Stimulated activated memory B cell treated with anti-CD40 and anti-IgM and Interleukin-4, amounts not matched to agents 10 μg/mL and 1 μg/mL and 100 μg/mL, for 72 hours (primary cell): ENCODE measurements at places on chromosomes 1 and 21.

- no peak for ATAC-seq
Observed at GRCh38 chr1:8938232-8938999, 7.3 kb upstream of the CA6 start.

GRCh38 chr1:190205713-190206112 is 272.0 kb downstream of the BRINP3 start:
- ATAC-seq = no peak

DNA sequence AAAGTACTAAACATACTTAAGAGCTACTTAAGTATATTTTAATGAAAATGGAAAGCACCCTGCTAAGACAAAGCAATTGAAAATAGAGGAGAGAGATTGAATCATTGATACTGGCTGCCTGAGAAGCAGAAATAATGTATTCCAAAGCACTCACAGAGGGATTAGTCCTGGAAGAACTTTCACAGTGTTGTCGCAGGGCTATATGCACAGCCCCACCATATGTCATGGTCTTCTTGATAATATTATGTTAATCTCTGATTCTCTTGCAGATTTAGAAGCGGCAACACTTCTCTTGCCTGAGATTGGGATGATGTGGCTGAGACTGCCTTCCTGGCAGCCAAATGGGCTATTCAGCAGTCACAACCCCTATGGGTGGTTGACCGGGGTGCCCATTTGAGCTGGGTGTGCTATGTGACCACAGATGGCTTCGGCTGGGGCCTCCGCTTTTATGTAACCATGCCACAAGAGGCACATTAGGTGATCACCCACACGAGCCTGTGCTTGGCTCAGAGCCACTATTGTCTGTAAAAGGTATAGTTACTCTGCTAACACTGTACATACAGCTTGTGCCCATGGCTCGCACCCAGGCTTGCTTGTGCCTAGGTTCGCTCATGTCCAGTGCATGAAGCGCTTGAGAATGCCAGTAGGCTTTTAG is 152.2 kb upstream of the SGIP1 start:
- no peak for ATAC-seq

- no peak for ATAC-seq
Observed at GRCh38 chr1:3544040-3544977, 67.0 kb downstream of the MEGF6 start.

GRCh38 chr1:231695439-231696255 is 69.1 kb downstream of the DISC1 start:
- ATAC-seq = no peak

DNA sequence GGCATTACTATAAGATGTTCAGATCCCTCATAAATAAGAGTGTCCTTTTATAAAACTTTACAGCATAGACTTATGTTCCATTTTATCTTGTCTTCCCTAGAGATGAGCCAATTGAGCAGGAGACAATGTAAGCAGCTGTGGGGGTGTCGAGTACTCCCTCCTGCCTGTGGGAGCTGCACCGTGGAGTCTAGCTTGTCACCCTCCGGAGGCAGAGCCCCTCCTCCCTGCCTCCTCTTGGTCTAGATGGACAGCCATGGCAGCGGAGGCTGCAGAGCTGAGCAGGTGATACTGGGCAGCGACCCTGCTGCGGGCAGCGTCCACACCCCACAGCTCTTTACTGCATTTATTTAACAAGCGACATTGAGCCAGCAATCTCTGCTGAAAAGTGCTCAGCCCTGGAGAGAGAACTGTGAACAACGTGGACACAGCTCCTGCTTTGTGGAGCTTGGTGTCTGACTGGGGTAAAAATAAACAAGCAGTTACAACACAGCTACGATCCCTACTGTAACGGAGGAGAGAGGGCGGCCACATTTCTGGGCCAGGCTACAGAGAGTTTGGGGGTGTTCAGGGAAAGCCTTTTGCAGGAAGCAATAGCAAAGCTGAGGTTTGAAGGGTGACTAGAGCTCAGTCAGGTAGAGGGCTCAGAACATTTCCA is 12.8 kb upstream of the KIF21B start:
- ATAC-seq = no peak

GRCh38 chr21:22889445-22889844 is 1891.2 kb downstream of the NCAM2 start:
- ATAC-seq = no peak

GRCh38 chr1:79716447-79716846 is 709.9 kb upstream of the ADGRL4 start:
- no peak for ATAC-seq

- ATAC-seq = no peak
Observed at GRCh38 chr1:8004113-8004802, 21.9 kb downstream of the ERRFI1 start.

DNA sequence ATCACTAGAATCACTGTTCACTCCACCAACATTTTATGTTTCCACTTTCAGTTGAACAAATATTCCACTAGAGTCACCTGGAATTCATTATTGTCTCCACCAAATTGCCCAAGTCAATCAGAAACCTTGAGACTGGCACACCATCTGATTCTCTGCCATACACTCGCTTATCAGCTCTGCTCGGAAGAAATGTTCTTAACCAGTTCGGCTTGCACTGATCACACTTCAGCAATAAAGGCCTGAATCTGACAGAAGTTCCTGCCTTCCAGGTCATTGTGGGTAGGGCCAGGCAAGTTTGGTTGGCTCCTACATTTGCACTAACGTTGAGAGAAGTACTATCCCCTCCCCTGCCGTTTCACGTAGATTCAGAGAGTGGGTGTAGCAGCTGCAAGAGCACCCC is 10.0 kb downstream of the TPM3 start:
- no peak for ATAC-seq

DNA sequence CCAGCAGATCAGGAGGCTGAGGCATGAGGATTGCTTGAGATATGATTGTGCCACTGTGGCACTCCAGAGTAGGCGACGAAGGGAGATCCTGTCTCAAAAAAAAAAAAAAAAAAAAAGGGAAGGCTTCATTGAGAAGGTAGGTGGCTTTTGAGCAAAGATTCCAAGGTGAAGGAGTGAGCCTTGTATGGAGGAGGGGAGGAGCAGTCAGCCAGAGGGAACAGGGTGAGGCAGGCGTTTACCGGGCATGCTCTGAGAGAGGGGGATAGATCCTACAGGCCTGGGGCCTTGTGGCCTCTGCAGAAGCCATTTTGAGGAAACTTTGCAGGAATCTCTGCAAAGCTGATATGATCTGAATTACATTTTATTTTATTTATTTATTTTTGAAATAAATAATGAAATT is 5.1 kb upstream of the HDAC1 start:
- no peak for ATAC-seq

DNA sequence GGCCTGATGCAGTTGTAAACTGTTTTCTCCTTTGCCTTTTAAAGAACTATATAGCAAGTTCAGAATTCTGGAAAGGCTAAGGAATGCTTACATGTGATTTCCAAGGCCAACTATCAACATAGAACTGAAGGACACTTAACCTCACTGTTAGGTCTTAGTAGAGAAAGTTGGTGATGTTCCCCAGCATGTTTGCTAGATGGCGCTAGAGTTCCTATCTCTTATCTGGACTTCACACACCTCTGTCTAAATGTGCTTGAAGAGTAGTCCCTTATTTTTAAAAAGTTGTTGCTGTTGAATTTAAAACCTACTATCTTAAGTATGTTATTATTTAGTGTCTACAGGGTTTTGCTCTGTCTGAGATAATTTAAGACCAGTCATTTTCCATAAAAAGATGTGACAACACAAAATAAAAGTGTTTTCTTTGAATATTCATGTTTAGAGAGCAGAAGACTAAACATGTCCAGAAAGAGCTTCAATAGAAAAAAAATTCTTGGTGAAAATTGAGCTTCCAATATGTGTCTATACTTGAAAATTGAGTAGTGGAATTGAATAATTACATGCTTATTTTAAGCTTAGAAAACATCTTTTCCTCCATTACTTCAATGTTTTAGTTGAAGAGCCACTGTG is 237.3 kb downstream of the S1PR1 start:
- no peak for ATAC-seq

- no peak for ATAC-seq
Observed at GRCh38 chr1:184563308-184563707, 176.5 kb downstream of the C1orf21 start.

DNA sequence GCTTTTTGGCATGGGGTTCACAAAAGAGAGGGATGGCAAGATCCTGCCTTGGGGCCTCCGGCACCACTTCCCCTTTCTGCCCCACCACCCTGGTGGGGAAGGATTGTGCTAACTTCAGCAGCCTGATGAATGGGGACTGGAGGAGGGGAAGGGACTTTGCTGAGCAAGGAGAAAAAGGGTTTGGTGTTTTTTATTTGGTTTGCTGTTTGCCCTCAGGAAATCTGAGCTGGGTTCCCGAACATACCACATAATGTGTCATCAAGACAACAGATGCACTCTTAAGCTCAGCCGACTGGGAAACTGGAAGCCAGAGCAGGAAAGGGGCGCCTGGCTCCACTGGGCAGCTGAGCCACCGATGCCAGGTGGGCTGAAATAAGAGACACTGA is 19.8 kb downstream of the OLFML2B start:
- no peak for ATAC-seq

DNA sequence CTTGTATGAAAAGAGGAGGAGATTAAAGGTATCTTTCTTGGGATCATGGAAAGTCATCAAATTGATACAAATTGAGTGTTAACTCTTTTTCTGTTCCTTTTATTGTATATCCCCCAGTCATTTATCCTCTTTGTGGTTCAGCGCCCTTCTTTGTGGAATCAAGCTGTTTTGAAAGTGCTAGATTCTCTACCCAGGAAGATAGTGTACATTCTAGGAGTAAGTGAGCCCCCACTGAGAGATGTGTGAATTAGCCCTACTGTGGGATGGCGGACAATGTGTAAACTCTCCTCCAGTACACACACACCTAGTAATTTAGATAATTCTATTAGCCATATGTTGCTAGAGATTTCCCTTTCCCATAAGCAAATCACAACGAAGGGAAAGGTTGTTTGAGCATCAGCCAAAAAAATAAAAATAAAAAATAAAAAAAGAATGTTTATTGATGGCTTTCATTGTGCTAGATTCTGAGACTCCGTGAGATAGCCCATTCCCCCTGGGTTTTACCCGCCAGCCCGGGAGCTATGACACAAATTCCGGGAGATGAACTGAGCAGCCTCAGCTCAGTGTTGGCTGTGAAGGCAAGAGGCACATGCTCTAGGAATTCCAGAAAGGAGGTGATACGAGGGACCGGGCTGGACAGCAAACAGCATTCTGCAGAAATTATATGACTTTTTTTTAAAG is 378.4 kb upstream of the RUNX1 start:
- ATAC-seq = no peak

GRCh38 chr1:205837382-205837970 is 12.5 kb downstream of the PM20D1 start:
- ATAC-seq = no peak

DNA sequence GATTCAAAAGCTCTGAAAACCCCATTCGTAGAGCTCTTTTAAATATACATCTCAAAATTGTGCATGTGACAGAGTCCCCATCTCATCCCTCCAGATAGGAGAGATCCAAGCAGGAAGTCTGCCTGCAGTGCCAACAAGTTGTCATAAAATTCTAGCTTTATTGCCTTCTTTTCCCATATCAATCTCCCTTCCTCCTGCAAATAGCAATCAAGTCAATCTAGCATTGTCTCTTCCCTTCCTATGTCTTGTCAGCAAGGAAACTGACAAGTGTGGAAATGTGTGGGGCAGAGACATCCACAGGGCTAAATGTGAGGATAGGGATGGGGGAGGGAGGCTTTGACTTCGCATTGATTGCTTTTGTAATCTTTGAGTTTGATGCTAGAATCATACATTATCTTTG is 165.2 kb downstream of the C1orf94 start:
- ATAC-seq = no peak

DNA sequence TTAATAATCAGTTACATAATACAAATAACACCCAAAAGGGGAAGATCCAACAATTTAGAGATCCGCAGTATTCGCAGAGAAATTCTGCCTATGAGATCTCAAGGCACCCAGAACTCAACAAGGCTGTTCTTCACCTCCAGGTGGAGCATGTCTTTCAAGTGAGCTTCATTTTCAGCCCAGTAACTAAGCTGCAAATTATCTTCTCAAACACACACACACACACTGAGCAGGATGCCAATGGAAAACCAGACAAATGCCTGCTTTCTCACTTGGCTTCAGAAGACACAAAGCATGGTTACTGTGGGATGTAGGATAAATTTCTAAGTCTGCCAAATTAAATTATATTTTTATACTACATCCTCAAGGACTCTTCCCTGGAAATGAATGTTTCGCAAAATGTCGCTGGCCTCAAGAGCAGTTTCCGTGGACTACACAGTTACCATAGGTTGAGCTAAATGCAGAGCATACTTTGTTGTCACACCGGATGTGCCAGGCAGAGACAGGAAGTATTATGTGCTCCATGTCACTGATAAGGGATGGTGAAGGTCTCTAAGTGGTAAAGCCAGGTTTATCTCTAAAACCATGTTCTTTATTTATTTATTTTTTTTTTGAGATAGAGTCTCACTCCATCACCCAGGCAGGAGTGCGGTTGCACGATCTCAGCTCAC is 30.3 kb downstream of the UBR4 start:
- no peak for ATAC-seq

GRCh38 chr1:155247667-155248553 is 7.4 kb downstream of the ENTREP3 start:
- no peak for ATAC-seq

- no peak for ATAC-seq
Observed at GRCh38 chr1:24421502-24421901, 5.9 kb downstream of the NIPAL3 start.

DNA sequence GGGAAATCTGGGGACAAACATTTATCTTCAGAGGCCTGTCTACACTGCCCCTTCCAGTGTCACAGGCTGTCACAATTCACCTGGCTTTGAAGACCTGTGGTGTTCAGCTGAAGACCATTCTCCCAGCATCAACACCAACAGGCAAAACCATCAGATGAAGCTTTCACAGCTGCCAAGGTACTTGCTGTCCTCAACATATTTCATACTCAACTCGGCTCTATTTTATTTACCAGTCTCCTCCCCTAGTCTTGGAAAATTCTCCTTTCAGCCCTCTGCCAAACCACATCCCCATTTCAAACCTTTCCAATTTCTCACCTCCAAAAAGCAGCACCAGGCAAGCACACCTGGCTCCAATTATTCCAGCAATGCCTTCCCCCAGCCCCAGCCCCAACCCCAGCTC is 108.8 kb downstream of the TGFBR3 start:
- no peak for ATAC-seq

GRCh38 chr1:170126696-170127095 is 19.1 kb upstream of the NTMT2 start:
- ATAC-seq = peak; percentile 84

GRCh38 chr1:235649368-235650163 is at the start of gene GNG4:
GNG4 (minus strand) TSS chr1:235649784; CDS start chr1:235583838, 65,946 bp downstream.
- ATAC-seq = peak; percentile 52
